Stromal cell of bone marrow (primary cell): ENCODE measurements at places on chromosomes 6 and 20.

DNA sequence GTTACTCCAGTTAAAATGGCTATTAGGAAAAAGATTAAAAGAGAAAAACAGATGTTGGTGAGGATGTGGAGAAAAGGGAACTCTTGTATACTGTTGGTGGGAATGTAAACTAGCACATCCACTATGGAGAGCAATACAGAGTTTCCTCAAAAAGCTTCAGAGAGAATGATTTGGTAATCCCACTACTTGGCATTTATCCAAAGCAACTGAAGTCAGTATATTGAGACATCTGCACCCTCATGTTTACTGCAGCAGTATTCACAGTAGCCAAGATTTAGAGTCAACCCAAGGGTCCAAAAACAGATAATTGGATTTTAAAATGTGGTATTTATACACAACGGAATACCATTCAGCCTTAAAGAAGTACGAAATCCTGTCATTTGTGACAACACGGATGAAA lies 469.5 kb downstream of the QKI start:
- no peak for DNase-seq

GRCh38 chr20:34375977-34376430 lies 12.9 kb downstream of the ITCH start:
- no peak for DNase-seq

GRCh38 chr6:167762259-167762962 lies 64.3 kb upstream of the AFDN start:
- DNase-seq, result no peak

DNA sequence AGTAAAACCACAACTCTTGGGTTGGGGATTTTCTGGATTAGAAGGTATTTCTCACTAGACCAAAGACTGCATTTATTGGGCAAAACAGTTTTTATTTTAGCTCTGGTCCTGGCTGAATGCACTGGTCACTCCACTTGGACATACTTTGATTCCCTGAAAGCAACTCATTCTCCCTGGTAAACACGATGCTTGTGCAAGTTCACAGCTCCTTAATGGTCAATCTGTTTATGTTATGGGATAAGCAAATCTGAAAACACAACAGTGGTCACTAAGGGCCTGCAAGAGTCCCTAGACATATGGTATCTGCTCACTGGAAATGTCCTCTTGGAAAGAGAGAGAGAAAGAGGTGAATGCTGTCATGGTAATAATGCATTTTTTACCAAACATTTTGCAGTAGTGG lies 559.8 kb downstream of the CDH26 start:
- no peak for DNase-seq

DNA sequence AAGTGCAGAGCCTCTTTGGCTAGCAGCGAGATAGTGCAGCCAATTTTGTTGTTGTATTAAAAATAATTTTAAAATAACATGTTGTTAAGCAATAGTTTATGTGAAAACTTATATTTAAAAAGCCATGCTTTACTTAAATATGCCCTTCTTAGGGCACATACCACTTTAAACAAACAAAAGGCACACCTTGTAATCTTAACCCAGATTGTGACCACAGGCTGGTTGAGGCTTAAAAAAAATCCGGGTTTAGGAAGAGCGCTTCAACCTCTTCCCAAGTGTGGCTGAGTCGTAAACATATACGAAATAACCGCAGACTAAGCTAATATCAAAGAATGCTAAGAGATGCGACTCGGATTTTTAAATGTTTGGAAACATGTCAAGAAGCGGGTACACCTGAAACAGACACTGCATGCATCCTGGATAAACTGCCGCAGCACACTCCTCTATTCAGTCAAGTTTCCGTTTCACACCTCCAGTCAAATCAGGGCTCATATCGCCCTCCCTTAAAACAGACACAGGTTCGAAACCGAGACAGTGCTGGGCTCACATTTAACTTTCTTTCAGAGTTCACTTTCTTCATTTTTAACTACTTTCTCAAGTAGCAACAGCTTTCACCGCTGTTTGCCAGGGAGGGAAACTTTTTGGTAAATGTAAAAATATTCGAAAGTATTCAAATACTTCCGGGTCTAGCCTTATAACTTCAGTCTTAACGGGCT lies 1.5 kb downstream of the DEK start:
- no peak for DNase-seq
